ENCODE measurements at places on chromosomes 2 and 18.
A peak's percentile ranks its signal among the peaks of the same experiment; 100 is the strongest.

- DNase-seq: no peak
Measured at GRCh38 chr2:36607947-36608346, 10.0 kb upstream of the FEZ2 start.

- no peak for DNase-seq
Measured at GRCh38 chr2:110675679-110676078, 2.2 kb downstream of the BUB1 start.

GRCh38 chr18:48844271-48844670 lies 106.5 kb downstream of the SMAD7 start:
- DNase-seq: no peak

GRCh38 chr2:196984903-196985302 lies 58.4 kb upstream of the PGAP1 start:
- DNase-seq: no peak

DNA sequence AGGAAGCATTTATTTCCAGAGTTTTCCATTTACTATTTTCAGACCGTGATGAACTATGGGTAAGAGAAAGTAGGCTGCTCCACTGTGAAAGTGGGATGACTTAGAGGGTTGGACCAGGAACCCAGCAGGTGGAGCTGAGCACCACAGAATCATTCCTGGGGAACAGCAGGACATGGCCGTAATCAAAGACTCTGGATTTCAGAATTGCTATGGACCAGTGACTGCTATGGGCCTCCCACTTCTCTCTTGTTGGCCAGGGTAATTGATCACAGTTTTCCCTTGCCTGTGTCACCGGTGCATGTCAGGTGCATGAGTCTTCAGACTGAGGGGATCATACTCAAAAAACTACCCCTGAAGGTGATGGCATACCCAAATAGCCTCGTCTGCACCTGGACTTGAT lies 90.6 kb upstream of the GPC1 start:
- DNase-seq: no peak

DNA sequence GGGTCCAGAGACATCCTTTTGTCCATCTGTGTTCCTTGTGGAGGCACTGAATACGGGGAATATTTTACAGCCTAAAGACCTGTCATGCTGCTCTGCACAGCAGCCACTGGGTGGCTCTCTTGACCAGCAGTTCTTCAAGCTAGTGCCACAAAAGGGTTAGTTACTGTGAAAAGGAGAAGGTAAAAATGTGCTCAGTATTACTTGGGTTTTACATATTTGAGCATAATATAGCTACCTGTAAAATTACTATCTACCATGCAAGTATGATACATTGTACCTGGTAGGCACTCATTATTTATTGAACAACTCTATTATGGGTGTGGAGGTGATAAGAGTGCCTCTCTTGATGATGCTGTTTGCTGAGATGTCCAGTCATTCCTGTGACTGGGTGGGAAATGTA lies 23.6 kb downstream of the FZD5 start:
- DNase-seq: peak; percentile 47

Measured in liver (tissue), 10 donors.